ENCODE measurements at places on chromosomes 5 and 9.

GRCh38 chr5:67301285-67301903, 104.8 kb upstream of the CD180 start:
- peak; percentile 70 for DNase-seq

- no peak for DNase-seq
Measured at GRCh38 chr9:8867148-8867547, 1067.6 kb upstream of the DMAC1 start.

- DNase-seq, result peak; percentile 75
Measured at GRCh38 chr5:177453852-177454396, 7.3 kb downstream of the PRR7 start.

- no peak for DNase-seq
Measured at GRCh38 chr9:607417-607816, 234.1 kb upstream of the DMRT1 start.

DNA sequence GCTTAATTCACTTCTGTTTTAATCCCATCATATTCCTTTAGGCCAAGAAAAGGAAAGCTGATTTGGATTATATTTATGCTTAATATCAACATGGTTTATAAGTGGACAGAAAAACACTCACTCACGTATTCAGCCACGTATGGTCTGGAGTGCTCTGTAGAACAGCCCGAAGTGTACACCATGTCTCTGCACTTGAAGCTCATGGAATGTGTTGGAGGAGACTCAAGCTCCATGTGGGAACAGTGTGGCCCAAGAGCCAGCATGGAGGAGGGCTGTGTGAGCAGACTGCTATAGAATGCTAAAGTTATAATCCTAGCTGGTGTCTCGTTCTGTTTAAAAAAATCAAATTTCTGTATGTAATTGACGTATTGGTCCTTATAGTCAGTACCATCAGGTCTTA, 32.9 kb downstream of the OTULINL start:
- DNase-seq, result no peak

DNA sequence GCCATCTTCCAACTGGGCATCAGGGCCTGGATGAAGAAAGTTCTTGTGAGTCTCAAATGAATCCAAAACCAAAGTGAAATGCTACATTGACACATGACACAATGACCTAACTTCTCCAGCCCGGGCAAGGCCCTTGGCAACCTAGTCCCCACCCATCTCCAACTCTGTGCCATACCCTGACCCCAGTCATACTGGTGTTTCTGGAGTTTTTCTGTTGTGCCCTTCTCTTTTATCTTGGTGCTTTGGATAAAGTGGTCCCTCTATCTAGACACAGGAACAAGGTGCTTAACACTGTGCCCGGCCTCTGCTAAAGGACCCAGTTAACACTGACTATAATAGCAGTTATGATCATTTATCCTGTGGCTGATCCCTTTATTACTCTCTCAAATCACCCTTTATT, 149.8 kb downstream of the GRIA1 start:
- DNase-seq, result no peak

DNA sequence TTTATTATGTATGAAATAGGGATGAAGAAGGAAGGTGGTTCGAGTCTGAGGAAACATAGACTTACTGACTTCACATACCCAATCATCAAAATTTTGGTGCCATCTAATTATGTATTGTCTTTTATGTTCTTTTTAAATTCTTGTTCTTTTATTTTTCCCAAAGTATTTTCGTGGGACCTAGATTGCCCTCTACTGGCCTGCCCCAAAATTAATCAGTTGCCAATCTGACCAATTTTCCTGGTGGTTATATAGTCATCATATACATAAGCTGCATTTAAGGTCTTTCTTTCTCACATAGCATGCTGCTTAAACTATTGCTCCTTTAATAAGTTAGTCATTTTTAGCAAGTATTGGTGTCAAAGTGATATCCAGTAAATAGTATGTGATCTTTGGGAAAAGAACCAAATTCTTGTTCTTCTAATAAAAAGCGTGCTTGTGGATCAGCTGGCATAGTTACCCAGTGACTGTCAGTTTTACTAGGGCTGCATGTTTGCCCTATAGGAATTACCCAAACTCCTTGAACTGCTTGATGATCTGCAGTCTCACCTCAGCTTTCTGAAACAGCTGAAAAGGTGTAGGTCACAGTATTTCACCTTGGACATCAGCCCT, 223.5 kb downstream of the SH3GL2 start:
- DNase-seq, result no peak

- DNase-seq, result peak; percentile 77
Measured at GRCh38 chr5:81506900-81507588, 113.1 kb upstream of the ACOT12 start.

- DNase-seq, result no peak
Measured at GRCh38 chr9:126463426-126463825, 136.8 kb downstream of the MVB12B start.

DNA sequence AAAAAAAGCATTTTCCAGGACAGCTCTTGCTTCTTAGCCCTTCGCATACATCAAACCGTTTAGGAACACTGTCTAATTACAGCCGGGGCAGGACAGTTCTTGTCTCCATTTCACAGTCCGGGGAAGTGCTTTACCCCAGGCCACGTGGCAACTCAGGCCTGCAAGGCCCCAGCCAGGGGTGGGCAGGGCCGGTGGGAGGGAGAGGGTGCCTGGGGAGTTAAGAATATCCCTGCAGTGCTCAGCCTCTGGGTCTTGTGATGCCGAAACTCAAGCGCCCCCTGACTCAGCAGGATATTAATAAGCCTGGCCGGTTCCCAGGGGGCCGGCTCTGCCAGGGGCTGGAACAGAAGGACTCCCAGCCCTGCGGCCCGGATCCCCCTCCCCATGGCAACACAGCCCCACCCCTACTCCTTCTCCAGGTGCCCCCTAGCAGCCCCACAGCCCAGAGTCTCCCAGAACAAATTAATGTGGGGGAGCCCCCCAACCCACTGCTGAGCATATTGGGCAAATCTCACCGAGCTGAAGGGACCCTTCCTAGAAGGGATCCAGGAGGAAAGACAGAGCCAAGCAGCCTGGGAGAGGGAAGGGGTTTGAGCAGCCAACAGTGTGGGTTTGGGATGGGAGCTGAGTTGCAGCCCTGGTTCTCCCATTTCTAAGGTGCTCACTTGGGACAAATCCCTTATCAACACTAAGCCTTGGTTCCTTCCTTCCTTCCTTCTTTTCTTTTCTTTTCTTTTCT, 45.3 kb downstream of the PLPP7 start:
- peak; percentile 76 for DNase-seq

DNA sequence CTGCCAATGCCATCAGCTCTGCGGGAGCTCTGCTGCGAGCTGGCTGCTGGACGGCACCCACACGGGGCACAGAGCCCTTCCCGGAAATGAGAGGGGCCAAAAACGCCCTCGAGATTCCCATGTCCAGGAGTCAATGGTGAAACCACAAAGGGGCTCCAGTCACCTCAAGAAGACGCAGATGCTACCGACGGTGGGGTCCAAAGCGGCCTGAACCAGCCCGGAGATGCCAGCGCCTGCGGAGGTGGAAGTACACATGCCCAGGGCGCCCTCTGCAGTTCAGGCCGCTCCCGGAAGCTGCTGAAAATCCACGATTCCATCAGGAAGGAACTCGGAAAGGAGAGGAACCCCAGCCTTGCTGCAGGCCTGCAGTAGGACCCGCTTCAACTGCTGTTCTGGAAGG, 82.4 kb upstream of the SELENOP start:
- DNase-seq, result no peak

DNA sequence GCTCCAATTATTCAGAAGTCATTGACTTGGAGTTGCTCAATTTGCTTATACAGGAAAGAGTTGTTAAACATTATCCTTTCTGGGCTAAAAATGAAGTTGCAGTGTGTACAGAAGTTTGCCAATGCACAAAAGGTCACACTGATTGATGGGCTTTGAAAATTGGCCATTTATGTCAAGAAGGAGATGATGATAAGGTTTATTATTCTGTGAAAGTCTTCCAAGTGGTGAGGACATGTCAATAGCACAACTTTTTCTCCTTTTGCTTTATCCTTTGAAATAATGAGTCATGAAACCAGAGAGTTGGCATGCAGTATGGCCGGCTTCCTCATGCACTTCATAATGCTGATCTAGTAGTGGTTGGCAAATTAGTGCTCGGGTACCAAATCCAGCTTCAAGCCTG, 848.5 kb upstream of the WWC1 start:
- no peak for DNase-seq

DNA sequence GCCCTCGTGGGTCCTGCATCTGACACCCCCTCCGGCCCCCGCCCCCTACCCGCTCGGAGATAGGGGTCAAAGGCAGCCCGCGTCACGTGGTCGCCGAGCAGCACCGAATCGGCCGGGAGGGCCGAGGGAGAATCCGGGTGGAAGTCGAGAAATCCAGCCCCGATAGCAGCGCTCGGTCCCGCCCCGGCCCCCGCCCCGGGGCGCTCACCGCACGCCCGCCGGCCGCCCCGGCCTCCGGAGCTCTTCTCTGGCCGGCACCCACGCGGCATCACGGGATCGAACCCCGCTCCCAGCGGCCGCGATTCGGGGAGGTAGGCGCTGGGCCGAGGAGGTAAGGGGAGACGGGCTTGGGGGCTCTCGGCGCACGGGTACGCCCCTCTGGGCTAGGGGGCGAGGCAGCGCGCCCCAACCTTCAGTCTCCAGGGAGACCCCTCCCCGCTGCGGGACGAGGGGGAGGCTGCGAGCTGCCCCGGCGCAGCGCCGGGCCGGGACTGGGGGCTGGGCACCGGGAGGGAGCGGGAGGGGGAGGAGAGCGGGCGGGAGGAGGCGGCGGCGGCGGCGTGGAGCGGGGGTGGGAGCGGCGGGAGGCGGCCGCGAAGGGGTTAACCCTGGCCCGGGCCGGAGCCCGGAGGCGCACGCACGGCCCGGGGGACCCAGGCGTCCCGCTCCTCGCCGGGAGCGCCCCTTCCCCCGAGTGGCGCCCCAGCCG, 22.1 kb upstream of the NDST1 start:
- DNase-seq, result peak; percentile 85

DNA sequence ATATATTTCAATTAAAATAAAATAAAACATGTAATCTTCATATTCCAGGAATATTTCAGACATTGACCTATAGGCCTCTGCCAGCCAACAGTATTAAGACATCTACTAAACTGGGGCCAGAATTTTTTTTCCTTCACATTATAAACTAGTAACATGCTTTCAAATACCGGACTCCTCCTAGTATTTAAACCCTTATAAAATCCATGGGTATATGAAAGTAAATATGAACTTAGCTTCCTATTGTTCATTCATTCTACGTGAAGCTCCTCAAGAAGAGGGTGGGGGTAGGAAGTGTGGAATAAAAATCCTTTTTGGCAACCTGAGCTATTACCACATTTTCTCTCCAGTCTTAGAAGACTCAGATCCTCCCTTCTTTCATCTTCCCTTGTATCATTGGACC, 16.4 kb downstream of the SEMA5A start:
- DNase-seq, result no peak

- no peak for DNase-seq
Measured at GRCh38 chr5:172109749-172110148, 78.3 kb downstream of the STK10 start.

GRCh38 chr9:109582386-109582785, 84.3 kb upstream of the PTPN3 start:
- no peak for DNase-seq

- no peak for DNase-seq
Measured at GRCh38 chr5:157458835-157459234, 1.2 kb upstream of the NIPAL4 start.

GRCh38 chr9:2387166-2387565, 234.4 kb upstream of the VLDLR start:
- DNase-seq, result no peak

- no peak for DNase-seq
Measured at GRCh38 chr5:90626493-90626892, 67.9 kb downstream of the ADGRV1 start.

- no peak for DNase-seq
Measured at GRCh38 chr5:115487168-115487567, 57.4 kb downstream of the FEM1C start.

DNA sequence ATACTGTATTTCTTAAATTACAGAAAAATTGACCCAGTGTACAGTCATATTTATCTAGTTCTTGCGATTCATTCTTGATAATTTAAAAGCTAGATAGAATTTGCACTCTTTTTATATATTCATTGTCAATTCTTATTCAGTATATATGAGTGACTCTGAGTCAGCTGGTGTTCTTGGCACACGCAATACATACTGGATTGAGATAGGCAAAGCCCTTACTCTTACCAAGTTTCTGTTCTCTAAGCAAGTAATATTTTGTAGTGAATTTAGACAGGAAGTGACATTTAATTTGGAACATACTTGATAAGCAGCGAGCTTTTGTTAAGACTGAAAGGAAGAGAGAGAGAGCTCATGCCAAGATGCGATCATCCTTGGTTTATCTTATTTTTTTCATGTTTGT, 57.7 kb downstream of the GPBP1 start:
- no peak for DNase-seq

DNA sequence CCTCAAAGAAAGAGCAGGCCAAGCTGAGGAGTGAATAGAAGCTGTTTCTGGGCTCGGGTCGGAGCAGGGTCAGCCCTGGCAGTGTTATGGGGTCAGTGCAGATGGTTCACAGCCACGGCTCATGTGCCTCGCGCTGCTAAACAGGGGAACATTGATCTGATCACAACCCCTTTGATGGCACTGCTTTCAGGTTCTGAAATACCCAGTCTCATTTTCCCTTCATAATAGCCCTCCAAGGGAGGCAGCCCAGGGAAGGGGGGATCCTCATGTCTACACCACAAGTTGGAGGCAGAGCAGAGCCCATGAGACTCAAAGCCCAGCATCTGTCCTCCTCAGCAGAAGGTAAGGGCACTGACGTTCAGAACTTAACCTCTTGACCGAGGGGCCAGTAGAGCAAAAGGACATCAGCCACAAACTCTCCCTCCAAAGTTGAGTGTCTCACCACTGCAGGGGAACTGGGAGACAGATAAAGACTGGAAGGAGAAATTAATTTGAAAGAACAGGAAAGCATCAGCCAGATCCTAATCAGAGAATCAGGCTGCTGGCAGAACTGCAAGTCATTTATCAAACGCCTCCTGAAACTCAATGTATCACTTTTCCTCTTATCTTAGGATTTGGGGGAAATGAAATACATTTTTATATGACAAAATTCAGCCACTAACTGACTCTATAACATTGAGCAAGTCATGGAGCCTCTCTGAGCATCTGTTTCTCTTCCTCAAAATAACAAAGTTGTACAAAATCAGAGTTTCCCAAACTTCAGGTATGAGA, 110.6 kb downstream of the SH3TC2 start:
- no peak for DNase-seq

DNA sequence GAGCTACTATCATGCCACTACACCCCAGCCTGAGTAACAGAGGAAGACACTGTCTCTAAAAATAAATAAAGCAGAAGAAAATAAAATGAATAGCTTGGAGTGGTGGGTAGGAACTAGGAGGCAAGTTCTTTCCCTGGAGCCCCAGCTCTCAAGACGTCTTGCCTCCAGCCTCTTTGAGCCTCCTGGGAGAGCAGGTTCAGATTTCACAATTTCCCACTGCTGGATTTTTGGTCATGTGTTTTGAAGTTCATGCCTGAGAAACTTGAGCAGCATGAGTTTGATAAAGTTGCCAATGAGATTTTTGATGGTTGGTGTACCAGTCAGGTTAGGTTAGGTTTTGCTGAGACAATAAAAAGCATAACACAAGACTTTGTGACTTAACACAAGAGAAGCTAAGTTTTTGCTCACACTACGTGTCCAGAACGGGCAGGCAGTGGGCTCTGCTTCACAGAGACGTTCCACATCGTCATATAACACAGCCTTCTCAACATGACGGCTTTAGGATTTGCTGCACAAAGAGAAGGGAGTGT, 4.1 kb upstream of the CCDC69 start:
- no peak for DNase-seq
